ENCODE measurements at places on chromosomes 3 and 15. TPM values are rescaled to one million over a fixed set of nuclear protein-coding genes. Genes with fewer than 3 reads are reported as not detected.

GOLGA6D gene
- not detected for total RNA-seq

IL20RB gene
- total RNA-seq = 2.0 TPM

TRPM1 gene
- not detected for total RNA-seq

TRIM59 gene
- 44.0 TPM for total RNA-seq

DOCK3 gene
- total RNA-seq = 0.22 TPM

VPS39 gene
- 66.7 TPM for total RNA-seq

CPNE4 gene
- total RNA-seq = not detected

TMIE gene
- total RNA-seq = 0.22 TPM

MYH15 gene
- total RNA-seq = 1.3 TPM

REC114 gene
- not detected for total RNA-seq

MESP2 gene
- not detected for total RNA-seq

RASL12 gene
- total RNA-seq = 1.6 TPM

DPH6 gene
- total RNA-seq = 16.0 TPM

CPNE9 gene
- not detected for total RNA-seq

TM2D3 gene
- 33.6 TPM for total RNA-seq

ROPN1 gene
- total RNA-seq = not detected

TRIM42 gene
- total RNA-seq = not detected

SAMD7 gene
- total RNA-seq = not detected

P2RY13 gene
- total RNA-seq = not detected

DPPA4 gene
- total RNA-seq = not detected

TEX55 gene
- total RNA-seq = not detected

KNG1 gene
- total RNA-seq = not detected

IQCH gene
- 1.9 TPM for total RNA-seq

TMEM41A gene
- 17.0 TPM for total RNA-seq

SSR3 gene
- total RNA-seq = 638 TPM

GP9 gene
- not detected for total RNA-seq

PLA2G4E gene
- total RNA-seq = not detected

SERPINI2 gene
- not detected for total RNA-seq

NMB gene
- 0.66 TPM for total RNA-seq

TF gene
- total RNA-seq = 0.44 TPM

MASP1 gene
- total RNA-seq = 214 TPM

TM4SF1 gene
- total RNA-seq = 44.9 TPM

FHIT gene
- not detected for total RNA-seq

SPESP1 gene
- 2.4 TPM for total RNA-seq

CYP1A2 gene
- total RNA-seq = not detected

ANKRD34C gene
- not detected for total RNA-seq

C15orf62 gene
- not detected for total RNA-seq

FBXO40 gene
- total RNA-seq = not detected

TM6SF1 gene
- total RNA-seq = 2.6 TPM

LYSMD2 gene
- total RNA-seq = 2.2 TPM

WDR49 gene
- not detected for total RNA-seq

CD200R1 gene
- 0.14 TPM for total RNA-seq

DNAJB8 gene
- total RNA-seq = not detected

TMCO5A gene
- not detected for total RNA-seq

RUBCN gene
- 23.4 TPM for total RNA-seq

NPHP3 gene
- total RNA-seq = 56.3 TPM

ATP13A5 gene
- not detected for total RNA-seq

GOLGA8J gene
- total RNA-seq = not detected

PYDC2 gene
- not detected for total RNA-seq

ALPK3 gene
- 0.57 TPM for total RNA-seq

HYAL2 gene
- 24.9 TPM for total RNA-seq

SUCNR1 gene
- total RNA-seq = under 0.01 TPM

C3orf49 gene
- total RNA-seq = not detected

ANKRD63 gene
- not detected for total RNA-seq

ARNT2 gene
- total RNA-seq = 8.6 TPM

GOLGA8N gene
- total RNA-seq = 0.88 TPM

PTX3 gene
- 602 TPM for total RNA-seq
